CD4-positive, alpha-beta memory T cell (primary cell): ENCODE measurements at places on chromosomes 11 and 22.

DNA sequence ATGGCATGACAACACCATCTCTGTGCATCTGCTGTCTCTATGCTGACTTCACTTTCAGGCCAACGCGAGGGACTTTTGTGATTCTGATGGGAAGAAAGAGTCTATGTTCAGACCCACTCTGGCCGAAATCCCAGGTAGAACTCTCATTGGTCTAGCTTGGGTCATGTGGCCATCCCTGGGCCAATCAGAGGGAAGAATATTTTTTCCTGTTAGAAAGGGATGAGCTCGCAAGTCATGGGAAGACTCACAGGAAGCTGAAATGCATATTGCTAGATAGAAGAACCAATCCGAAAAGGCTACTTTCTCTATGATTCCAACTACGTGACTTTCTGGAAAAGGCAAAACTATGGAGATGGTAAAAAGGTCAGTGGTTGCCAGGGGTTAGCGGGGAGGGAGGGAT lies 56.0 kb upstream of the LINC01488 start:
- no peak for DNase-seq

DNA sequence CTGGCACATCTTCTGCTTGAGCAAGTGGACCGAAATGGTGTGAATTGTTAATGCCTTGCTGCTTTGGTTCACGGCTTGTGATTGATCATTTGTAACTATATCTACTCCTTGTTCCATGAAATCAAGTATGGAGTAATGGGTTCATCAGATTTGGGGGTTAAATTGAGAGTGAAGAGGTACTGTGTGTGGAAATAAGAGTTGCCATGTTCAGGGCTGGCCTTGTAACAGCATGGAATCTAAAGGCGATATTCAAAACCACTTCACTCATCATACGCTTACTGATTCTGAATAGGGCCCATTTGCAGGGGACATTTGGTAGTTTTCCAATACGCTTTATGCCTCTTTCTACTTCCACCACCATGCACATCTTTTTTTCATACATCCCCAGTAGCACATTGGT lies 122.2 kb downstream of the DCDC1 start:
- no peak for DNase-seq

DNA sequence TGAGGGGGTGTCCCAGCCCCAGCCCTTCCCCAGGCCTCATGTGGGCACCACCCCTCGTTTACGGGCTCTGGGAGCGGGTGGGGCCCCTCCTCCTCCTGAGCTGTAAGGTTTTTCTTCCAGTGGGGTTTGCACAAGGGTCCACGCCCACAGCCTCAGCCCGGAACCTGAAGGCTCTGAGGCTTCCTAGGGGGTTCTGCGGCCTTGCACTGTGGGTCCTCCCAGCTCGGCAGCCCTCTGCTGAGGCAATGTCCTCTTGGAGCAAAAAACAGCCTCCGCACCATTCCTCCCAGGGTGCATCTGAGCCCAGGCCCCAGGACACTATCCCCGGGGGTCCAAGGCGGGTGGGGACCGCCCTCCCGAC lies 14.1 kb downstream of the H19 start:
- no peak for DNase-seq

DNA sequence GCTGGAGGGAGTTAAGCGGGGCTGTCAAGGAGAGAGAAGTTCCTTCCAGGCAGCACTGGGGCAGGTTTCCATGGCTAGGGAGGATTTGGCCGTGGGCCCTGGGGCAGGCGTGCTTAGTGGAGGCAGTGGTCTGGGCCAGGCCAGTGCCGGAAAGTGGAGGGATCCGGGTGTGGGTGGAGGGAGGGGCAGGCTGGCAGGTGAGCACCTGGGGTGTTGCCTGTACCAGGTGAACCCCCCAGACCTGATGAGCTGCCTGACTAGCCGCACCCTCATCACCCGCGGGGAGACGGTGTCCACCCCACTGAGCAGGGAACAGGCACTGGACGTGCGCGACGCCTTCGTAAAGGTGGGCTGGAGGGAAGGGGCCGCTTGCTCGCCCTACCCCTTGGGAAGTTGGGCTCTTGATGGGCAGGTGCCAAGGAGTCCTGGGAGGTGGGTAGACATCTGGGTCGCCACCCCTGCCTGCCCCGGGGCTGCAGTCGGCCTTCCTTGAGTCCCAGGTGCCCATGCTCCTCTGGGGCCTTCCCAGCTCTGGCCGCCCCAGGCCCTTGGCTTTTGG lies 32.0 kb downstream of the MYO7A start:
- DNase-seq, result no peak

DNA sequence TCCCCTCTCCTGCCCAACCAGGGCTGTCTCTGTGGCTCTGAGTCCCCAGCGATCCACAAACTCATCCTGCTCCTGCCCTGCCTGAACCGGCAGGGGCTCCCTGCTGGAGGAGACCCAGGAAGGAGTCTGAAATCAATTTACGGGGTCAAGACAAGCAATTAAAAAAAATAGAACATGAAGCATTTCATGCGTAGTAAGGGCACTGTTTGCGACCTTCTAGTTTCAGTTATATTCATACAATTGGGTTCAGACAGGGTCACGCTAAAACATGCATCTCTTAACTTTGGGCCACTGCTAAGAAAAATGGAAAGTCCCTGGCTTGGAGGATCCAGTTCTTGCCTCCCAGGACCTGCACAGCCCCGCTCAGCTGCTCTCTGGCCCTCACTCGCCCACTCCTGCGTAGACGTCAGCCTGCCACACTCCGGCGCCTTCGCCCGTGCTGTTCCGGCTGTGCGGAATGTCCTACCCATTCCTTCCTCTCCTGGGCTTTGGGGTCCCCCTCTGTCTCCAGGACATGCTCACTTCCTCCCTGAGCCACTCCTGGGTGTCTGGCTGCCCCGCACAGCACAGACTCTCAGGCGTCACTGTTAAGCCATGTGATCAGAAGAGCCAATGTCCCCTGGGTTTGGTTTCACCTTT lies 12.8 kb downstream of the NFAM1 start:
- DNase-seq, result no peak

DNA sequence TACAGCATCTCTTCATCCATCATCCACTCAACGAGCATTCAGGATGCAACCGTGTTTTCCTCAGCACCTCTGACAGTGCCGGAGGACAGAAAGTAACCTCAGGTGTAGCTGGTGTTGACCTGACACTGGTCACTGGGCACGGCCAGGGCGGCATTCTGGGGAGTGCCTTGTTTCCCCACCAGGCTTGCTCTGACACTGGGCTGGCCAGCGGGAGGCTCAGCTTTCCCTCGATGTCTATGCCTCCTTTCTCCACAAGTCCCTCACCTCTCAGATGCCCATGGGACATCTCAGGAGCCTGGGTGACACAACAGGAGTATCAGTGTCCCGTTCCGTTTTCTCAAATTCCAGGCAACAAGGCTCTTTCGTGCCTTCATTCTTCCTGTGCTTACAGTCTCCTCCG lies 28.9 kb downstream of the CD6 start:
- peak; percentile 19 for DNase-seq

DNA sequence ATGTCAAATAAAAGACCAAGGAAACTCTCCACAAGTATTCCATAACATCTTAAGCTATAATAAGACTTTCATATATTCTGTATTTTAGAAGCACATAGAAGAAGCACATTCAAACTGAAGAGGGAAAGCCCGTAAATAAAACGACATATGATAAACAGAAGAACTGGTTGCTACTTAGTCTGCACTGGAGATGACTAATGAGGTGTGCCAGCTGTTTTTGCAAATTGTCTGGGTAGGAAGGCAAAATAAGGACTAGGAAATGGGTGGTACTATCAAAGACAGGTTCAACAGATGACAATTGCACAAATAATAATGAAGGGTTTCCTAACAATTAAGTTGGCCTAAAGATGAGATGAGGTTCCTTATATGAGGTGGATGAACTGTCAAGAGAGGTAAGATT lies 593.2 kb upstream of the CCDC179 start:
- DNase-seq, result no peak

- no peak for DNase-seq
Observed at GRCh38 chr11:117589063-117589462, 208.0 kb downstream of the DSCAML1 start.

- no peak for DNase-seq
Observed at GRCh38 chr11:28481616-28482480, 373.7 kb downstream of the METTL15 start.

DNA sequence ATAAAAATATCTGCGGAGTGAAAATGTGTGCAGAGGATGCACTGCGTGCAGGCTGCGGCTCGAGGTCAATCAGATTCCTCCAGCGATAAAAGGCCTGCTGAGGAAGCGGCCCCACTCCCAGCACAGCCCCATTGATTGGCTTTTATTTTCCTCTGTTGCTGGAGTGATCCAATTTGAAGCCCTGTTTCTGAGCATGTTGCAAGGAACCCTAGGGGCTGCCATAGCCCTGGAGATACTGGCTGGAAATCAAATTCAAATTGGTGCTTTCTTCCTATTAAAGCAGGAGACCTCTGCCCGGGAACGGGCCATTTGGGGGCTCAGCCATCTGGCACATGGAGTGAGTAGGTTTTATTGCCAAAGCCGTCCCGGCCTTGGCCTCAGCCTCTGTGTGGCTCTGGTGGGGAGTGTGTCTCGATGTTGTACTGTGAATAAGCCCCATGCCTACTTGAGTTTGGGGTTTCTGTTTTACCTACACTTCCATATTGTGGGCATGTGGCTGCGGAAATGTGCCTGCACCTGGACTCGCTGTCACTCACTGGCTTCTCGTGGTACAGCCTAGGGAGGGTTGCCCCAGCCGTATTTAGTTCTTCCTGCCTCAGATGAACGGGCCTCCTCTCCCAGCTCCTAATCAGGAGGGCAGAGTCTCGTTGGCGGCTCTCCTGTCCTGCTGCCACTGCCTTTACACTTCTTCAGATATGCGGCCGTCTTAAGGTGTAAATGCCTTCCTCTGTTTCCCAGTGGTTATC lies 25.6 kb downstream of the PARVB start:
- no peak for DNase-seq

GRCh38 chr11:70853068-70853769 lies 399.2 kb downstream of the SHANK2 start:
- no peak for DNase-seq

DNA sequence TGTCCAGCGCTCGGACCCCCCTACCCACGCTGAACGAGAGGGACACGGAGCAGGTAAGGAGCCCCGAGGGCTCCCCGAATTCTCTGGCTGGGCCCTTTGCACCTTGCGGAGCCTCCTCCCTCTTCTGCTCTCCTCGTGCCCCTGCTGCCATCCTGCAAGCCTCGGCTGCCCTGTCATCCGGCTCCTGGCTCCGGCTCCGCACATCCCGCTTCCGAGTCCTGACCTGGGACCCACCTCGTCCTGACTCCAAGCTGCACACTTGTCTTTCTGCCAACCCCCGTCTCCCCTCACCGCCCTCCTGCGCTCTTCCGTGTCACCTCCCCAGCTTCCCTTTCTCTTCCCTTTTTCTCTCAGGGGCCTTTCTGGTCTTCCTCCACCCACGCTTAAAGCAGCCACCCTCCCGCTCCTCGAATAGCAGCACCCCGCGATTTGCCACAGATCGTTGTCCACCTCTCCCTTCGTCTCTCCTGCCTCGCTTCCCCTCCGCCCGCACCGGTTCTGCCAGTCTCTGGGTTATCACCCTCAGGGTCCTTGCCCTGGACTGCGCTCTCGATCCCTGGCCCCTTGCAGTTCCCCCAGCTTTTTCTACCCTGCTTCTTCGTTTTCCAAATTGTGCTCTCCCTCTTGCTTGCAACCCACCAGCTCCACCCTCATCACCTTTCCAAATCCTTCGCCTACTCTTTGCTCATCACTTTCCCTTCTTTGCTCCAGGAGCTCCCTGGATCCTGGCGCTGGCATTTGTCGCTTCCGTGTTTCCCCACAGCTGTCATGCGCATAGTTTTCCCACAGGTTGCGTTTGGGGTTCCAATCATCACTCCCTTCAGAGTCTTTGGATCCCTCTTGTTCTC lies 822 bp downstream of the MARK2 start:
- DNase-seq, result peak; percentile 10

DNA sequence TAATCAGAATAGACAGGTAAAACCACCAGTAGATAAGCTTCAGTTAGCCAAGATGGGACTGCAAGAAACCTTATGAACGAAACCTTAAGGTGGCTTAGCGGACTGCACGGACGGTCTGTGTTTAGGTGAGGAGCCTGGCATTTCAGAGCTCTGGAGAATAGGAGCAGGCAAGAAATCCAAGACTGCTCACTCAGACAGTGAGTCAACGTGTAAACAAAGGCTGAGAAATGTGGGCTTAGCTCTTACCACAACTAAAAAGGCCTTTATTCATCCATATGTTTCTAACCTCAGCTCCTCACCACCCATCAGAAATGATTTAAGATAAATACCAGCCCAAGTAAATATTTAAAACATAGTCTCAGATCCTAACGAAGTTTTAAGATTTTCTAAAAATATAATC lies 657.7 kb downstream of the OPCML start:
- DNase-seq, result no peak

DNA sequence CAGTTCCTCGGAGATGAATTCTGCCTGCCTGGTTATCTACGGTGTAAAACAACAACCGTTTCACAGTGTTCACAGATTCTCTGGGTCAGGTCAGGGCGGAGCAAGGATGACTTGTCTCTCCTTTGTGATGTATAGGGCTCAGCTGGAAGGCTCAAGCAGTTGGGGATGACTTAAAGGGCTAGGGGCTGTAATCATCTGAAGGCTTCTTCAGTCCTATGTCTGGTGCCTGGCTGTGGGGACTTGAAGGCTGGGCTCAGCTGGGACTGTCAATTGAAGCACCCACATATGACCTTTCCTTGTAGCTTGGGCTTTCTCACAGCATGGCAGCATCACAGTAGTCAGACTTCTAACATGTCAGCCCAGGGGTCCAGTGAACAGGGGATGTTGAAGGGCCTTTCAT lies 29.3 kb downstream of the EIF3F start:
- DNase-seq, result no peak

GRCh38 chr22:20590477-20591294 lies 83.3 kb downstream of the MED15 start:
- DNase-seq, result no peak

DNA sequence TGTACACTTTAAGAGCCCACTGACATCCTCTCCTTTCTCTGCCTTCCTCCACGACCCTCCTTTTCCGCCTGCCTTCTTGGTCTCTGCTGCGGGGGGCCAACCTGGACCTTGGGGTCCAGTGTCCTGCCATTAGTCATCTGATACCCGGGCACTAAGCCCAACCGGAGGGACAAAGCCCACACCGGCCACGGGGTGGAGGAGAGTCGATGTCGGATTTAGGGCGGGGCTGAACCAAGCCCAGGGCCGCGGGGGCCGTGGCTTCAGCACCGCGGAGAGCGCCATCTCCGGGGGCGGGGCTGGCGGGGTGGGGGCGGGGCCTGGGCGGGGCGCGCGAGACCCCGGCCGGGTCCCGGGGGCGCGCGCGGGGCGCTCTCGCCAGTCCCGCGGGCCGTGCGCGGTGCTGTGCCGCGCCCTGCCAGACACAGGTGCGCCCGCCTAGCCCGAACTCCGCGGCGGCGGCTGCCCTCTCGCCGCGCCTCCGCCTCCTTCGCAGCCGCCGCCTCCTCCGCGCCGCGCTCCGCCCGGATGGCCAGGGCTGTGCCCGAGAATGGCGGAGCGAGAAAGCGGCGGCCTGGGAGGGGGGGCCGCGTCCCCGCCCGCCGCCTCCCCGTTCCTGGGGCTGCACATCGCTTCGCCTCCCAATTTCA lies at the start of gene MAPK8IP1:
Gene MAPK8IP1, plus strand, starts transcription at position 378 of the 647 bp plus-strand sequence. Its CDS starts 170 bp downstream, at position 548.
- peak; percentile 47 for DNase-seq
